ENCODE measurements at places on chromosomes 5 and 9.

DNA sequence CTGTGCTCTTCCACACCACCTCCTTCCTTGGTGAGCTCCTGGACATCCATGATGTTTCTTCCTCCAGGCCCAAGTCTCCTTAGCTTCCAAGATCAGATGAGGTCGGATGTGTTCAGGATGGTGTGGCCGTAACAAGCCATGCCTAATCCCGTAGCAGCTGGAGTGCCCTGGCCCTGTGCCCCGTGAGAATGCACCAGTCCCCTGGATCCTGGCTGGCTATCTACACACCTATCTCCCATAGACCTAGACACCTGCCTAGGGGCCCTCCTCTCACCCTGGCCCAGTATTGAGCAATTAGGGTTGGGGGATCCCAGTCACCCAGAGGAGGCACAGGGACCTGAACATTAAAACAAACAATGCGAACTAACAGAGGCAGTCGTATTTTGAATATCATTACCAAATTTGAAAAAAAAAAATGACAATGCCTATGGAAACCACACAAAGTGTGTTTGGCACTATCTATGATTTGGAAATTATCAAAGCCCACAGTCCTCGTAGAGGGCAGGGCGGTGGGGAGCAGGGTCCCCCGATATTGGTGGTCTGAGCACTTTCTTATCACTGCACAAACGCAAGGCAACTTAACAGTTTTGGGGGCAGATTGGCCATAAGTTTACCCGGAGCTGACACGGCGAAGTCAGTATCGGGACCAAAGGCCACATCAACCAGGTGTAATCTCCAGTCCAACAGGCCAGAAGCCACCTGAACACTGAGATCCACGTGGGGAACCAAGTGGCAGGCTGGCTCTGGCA lies 13.2 kb downstream of the ENG start:
- no peak for DNase-seq

DNA sequence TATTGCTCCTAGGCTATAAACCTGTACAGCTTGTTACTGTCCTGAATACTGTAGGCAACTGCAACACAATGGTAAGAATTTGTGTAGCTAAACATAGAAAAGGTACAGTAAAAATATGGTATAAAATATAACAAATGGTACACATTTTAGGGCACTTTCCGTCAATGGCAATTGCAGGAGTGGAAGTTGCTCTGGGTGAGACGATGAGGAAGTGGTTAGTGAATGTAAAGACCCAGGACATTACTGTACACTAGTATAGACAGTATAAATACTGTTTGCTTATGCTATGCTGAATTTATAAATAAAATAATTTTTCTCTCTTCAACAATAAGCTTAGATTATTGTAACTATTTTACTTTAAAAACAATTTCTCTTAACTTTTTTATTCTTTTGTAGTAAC lies 15.6 kb upstream of the ADRB2 start:
- DNase-seq = no peak

- DNase-seq = no peak
Observed at GRCh38 chr5:180658774-180659564, 9.6 kb upstream of the FLT4 start.

GRCh38 chr5:149759986-149760853 lies 30.1 kb downstream of the PPARGC1B start:
- DNase-seq = no peak

DNA sequence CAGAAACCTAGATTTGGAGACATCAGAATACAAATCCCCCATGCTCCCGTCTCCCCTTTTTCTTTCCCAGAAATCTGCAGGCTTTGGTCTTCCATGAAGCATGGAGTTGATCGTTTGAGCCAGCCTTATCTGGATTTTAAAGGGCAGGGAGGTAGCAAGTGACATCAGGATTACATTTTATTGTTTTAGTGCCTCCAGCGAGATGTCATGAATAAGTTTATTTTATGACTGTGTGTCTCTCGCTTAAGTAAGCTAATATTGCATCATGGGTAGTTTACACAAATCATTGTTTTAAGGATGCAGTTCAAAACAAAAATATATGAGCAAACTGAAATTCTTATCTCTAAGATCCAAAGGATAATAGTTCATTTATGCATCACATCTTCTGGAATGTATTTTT lies 50.7 kb upstream of the TNFSF8 start:
- no peak for DNase-seq

DNA sequence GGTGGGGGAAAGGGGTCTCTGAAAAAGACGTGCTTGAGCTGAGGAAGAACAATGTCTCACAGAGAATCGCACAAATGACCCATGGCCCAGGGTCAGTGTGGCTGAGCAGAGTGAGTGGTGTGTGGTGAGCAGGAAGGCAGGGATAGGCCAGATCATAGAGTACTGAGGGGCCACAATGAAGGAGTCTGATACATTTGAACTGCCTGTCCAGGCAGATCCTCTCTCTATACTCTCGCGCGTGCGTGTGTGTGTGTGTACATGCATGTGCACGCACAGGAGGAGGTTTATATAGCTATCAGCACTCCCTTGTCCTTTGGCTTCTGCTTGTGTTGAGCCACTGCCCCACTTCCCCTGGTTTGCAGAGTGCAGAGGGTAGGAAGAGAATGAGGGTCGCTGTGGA lies 294.0 kb downstream of the ZNF608 start:
- no peak for DNase-seq

- no peak for DNase-seq
Observed at GRCh38 chr5:94693845-94694370, 75.4 kb downstream of the SLF1 start.

DNA sequence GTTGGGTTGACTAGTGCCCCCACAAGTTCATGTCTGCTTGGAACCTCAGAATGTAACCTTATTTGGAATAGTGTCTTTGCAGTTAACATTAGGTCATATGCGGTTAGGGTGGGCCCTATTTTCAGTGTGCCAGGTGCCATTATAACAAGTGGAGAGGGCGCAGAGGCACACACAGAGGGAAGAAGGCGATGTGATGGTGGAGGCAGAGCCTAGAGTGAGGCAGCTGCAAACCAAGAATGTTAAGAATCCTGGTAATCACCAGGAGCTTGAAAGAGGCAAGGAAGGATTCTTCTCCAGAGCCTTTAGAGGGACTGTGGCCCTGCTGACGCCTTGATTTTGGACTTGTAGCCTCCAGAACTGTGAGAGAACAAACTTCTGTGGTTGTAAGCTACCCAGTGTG lies 10.9 kb downstream of the GPR107 start:
- DNase-seq = no peak

GRCh38 chr5:96562614-96563013 lies 99.6 kb upstream of the CAST start:
- peak; percentile 9 for DNase-seq

GRCh38 chr5:61298580-61298979 lies 33.5 kb upstream of the ZSWIM6 start:
- DNase-seq = no peak

DNA sequence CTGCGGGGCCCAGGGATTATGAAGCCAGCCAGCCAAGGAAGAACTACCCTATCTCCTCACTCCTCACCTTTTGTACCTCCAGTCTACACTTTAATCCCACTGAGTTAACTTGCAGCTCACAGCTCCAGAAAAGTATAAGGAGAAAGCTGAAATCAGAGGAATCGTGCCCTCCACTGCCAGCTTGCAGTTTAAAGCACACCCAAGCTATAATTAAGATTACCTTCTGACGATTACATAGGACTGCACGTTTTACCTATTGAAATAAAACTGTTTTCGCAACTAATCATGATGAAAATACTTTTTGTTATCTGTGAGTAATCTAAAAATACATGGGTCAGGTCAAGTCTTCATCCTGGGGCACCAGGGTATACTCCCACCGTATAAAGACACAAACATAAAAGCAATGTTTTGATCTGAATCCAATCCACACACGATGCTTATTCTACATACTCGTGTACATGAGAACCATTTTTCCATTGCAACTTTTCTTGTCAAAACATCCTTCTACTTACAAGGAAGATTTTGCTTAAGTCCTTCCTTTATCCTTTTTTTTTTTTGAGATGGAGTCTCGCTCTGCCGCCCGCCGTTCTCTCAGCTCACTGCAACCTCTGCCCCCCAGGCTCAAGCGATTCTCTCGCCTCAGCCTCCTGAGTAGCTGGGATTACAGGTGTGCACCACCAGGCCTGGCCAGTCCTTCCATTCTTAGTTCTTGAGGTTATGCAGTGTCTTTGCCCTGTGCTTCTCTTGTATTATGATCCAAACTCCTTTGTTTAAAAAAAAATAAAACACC lies 7.6 kb downstream of the RPL37 start:
- DNase-seq = no peak

DNA sequence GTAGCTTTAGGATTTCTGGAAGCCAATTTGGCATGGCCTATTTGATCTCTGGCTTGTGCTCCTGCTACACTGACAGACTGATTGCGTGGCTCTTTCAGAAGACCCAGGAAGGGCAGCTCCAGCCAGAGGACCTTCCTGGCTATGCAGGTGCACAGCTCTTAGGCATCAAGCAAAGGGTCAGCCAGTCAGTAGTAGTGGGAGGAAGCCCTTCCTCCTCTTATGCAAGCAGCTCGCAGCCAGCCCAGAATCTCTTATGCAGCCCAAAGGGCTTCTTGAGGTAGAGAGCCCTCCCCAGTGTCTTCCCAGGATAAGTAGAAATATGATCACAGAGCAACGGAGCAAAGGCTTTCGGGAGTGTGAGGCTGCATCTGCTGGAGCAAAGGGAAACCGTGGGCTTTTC lies 43.2 kb downstream of the SLC36A1 start:
- DNase-seq = no peak

DNA sequence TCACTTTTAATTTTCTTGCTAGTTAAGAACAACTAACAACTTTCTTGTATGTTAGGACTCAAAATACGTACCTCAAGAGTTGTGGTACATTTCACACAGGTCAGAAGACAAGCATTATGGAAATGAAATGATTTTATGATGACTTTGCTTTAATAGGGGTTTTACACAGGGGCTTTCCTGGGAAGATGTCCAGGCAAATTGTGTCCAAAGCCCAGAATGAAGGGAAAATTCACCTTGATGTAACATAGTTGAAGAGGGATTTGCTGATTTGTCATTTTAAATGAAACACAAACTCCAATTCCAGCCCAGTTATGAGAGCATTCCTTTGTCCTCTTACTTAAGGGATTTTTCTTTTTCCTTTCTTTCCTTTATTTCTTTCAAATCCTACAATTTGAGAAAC lies 89.2 kb downstream of the ARL15 start:
- no peak for DNase-seq

DNA sequence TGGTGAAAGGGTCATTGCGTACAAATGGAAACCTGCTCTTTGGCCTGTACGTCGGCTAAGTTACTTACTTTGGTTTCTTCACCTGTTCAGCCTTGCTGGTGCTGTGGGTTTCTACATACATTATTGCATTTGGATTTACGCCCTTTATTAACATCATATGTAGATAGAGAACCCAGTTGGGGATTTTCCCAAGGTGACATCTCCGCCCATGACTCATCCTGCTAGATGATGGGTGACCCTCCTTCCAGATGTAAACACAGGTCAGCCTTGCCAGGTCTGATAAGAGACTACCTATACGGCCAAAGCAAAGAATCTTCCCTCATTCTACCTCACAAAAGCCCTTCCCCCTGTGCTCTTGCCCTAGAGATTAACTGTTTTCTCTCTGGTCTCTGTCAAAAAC lies 360.9 kb downstream of the KDM4C start:
- DNase-seq = no peak

DNA sequence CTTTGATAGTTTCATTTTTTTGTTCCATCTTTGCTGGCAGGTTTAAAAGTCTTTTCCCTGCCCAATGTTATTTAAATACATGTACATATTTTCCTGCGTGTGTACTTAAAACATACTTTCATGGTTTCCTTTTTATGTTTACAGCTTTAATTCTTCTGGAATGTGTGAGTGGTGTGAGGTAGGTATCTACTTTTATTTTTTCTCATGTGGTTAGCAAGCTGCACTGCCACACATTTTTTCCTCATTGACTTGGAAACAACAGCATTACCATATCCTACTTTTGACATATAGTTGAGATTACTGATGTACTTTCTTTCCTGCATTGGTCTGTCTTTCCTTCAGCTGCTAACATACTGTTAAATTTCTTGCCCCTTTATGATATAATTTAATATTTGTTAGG lies 51.4 kb upstream of the COL15A1 start:
- no peak for DNase-seq

GRCh38 chr5:56763711-56764466 lies 51.5 kb upstream of the MAP3K1 start:
- peak; percentile 41 for DNase-seq

DNA sequence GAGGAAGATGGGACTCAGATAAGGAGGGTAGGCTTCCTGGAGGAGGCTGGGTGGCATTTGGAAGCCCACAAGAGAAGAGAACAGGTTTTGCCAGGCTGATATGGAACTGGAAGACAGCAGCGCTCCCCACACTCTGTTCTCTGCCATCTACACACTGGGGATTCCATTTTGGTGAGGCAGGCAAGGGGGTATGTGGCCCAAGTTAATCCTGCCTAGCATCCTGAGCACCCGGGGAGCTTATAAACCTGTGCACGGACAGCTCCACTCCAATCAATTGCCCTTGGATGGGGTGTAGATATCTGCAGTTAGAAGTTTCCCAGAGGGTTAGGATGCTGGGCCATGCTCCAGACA lies 158.8 kb downstream of the MACROH2A1 start:
- DNase-seq = no peak

- DNase-seq = no peak
Observed at GRCh38 chr5:171975877-171976667, 30.4 kb downstream of the FBXW11 start.

Data from fibroblast of gingiva (primary cell).